T follicular helper cell (primary cell): ENCODE measurements at places on chromosomes 13 and 19.

DNA sequence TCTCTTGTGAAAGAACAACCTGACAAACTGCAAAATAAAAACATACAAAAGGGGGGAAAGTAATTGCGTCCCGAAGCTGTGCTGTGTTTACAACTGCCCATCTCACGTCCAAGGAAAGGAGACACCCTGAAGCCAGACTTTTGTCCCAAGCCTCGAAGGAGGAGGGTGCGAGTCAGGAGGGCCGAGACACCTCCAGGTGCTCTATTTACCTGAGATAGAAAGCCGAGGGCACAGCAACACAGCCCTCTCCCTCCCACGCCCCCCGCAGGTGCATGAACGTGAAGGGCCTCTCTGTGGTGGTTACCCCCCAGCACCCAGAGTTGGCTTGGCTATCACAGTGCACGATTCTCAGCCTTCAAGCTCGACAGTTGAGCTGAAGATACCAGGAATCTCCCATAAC, 33.2 kb downstream of the NLRP13 start:
- DNase-seq, result no peak

DNA sequence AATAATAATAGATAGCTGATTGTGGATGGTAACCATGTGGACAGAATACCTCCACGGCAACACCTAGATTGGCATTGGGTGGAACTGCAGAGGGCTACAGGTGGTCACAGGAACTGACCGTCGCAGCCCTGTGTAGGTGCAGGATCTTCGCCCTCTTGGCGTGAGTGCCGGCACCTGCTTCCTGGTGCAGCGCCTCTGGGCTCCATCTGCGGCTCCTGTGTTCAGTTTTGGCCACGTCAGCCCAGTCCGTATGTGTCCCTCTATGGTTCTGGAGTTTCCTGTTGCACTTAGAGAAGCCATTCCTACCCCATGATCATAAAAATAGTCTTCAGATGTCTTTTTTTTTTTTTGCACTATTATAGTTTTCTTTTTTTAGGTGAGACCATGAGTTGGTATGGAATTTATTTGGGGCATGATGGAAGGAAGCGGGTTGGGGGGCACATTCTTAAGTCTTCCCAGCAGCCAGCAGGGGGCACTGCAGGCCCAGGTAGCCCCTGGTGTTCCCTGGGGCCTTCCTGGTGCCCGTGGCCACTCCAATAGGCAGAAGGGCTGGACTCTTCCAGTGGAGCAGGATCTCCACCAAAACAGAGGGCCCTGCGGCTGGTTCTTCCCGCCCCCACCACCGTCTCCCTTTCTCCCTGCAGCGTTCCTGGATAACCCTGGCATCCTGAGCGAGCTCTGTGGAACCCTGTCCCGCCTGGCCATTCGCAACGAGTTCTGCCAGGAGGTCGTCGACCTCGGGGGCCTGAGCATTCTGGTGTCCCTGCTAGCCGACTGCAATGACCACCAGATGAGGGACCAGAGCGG, 10.1 kb upstream of the SLC25A42 start:
- DNase-seq, result peak; percentile 49

- no peak for DNase-seq
Observed at GRCh38 chr13:31090961-31091624, 70.6 kb downstream of the HSPH1 start.

DNA sequence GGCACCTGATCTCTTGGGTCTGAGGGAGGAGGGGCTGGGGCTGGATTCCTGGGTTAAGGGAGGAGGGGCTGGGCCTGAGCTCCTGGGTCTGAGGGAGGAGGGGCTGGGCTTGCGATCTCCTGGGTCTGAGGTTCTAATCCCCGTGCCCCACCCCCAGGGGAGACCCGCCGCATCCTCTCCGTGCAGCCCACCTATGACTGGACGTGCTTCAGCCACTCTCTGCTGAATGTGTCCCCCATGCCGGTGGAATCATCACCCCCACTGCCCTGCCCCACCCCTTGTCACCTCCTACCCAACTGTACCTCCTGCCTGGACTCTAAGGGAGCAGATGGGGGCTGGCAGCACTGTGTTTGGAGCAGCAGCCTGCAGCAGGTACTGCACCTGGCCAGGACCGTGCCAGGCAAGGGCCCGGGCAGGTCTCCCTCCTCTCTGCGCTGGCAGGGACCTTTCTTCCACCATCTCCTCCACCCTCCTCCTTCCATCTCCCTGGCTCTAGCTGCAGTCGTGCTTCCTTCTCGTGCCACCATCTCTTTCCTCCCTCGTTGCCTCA, 27.1 kb downstream of the CNFN start:
- no peak for DNase-seq

- no peak for DNase-seq
Observed at GRCh38 chr19:42216653-42217519, 591 bp downstream of the DEDD2 start.

- DNase-seq, result no peak
Observed at GRCh38 chr13:19622193-19622592, 11.3 kb upstream of the MPHOSPH8 start.

GRCh38 chr13:45055198-45055901, 65.0 kb upstream of the GTF2F2 start:
- DNase-seq, result no peak

- no peak for DNase-seq
Observed at GRCh38 chr19:15702534-15702930, 25.3 kb upstream of the OR10H2 start.

DNA sequence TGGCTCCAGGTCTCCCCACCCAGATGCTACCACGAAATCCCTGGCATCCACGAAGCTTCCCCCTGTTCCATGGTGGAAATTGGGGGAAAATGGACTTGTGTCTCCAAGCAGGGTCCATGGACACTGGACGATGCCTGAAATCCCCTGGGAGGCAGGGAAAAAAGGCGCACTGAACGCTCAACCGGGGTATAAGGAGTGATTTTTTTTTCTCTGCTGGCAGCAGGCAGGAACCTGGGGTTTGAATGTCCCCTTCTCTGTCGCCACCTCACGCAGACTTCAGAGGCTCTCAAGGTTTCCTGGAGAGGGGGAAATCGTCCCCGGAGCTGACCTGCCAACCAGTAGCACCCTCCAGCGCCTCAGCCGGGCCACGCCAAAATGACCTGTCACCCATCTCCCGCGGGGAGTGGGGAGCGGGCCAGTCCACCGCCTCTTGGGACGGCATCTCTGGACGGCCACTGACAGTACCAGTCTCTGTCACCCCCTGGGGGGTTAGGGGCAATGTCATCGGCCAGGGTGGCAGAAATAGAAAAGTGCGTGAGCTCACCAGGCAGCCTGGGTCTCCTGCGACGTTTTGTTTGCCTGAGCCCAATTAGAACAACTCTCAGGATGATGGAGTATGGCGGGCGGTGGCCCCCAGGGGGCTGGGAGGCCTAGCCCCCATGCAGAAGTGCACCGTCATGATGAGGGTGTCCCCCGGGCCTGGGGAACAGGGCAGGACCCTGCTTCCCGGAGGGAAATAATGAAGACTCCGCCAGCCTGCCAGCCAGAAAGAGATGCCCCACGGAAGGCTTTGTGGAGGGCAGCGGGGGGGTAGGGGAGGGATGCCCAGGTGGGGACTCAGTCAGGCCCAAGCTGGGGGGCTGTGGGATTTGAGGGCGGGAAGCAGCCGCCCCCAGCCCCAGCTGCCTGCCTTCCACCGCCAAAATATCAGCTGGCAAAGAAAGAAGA, 2.6 kb downstream of the PTPRS start:
- no peak for DNase-seq

DNA sequence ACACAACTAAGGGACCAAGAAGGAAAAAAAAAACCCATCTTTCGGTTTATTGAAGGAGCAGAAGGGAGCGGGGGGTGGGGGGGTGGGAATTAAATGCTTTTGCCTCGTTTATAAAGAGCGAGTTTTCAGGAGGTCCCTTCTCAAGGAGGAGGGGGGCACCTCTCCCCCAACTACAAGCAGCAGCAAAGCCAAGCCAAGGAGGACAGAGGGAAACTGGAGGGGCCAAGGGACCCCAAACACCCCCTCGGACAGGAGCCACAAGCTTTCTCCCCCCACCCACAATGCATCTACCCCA, 2.4 kb downstream of the IRF2BP1 start:
- no peak for DNase-seq

DNA sequence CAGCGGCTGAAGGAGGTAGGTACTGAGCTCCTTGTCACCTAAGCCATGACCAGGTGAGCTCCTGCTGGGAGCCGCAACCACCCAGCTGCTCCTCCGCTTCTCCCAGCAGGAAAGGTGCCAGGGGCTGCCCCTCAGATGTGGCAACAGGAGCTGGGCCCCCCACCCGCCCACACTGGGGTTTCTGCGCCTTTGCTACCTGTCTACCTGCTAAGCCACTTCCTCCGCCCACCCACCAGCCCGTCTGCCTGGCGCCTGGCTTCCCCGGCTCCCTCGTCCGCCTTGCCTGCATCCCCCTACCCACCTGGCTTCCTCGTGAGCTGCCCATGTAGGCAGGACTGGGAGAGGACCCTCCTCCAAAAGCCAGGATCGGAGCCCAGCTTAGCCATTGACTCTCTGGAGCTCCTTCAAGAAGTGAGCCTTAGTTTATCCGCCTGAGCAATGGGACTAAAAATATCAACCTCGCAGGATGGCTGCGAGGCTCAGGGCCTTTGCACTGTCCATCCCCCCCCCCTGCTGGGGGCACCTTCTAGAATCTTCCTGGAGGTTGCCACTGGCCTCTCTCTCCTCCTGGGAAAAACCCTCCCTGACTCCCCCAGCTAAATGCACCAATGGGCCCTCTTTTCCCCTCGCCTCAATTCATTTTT, 55.8 kb upstream of the KLF2 start:
- DNase-seq, result no peak

DNA sequence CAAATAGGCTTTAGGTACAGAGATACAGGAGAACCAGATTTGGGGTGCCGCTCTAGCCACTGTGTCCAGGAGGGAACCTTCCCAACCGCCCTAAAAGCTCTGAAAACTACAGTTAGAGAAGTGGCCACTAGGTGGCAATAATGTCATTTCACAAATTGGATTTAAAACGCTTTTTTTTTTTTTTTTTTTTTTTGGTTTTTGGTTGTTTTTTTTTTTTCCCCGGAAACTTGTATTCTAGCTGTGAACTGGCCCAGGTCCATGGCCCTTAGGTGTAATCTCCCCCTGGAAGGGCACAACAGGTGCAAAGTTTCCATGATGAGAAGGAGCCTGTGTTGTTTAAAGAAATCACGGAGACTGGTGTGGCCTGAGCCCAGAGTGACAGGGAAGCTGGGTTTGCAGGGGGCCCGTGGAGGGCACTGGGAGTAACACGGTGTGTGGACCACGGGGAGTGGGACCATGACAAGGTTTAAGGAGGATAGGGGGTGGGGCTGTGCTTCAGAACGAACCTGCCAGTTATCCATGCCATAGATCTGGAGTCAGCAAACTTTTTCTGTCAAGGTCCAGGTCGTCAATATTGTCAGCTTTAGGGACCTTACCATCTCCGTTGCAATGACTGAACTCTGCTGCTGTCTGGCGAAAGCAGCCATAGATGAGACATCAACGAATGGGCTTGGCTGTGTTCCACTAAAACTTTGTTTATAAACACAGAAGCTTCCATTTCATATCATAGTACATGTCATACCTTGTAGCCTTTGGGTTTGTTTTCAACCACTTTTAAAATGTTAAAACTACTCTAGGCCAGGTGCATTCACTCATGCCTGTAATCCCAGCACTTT, 10.1 kb downstream of the OR1I1 start:
- peak; percentile 17 for DNase-seq

GRCh38 chr19:18172331-18173053, 1.1 kb upstream of the IFI30 start:
- DNase-seq, result no peak
